ENCODE measurements at places on chromosomes 12 and 14. TPM values are rescaled to one million over a fixed set of nuclear protein-coding genes. Genes with fewer than 3 reads are reported as not detected.

CLEC4C gene
- not detected for total RNA-seq

TMBIM4 gene
- 78.9 TPM for total RNA-seq

CCDC175 gene
- not detected for total RNA-seq

AGAP2 gene
- total RNA-seq, result 0.28 TPM

DACT1 gene
- total RNA-seq, result 16.9 TPM

HNRNPC gene
- total RNA-seq, result 696 TPM

SLC8A3 gene
- under 0.01 TPM for total RNA-seq

ERBB3 gene
- total RNA-seq, result 0.38 TPM

OTX2 gene
- not detected for total RNA-seq

TCL1B gene
- not detected for total RNA-seq

P2RX2 gene
- total RNA-seq, result not detected

TTC7B gene
- total RNA-seq, result 12.3 TPM

GPR135 gene
- total RNA-seq, result 3.1 TPM

CCDC196 gene
- not detected for total RNA-seq

Measured in regular cardiac myocyte (primary cell).